Retina (tissue), 1 donor: ENCODE measurements at places on chromosomes 6 and 20.

DNA sequence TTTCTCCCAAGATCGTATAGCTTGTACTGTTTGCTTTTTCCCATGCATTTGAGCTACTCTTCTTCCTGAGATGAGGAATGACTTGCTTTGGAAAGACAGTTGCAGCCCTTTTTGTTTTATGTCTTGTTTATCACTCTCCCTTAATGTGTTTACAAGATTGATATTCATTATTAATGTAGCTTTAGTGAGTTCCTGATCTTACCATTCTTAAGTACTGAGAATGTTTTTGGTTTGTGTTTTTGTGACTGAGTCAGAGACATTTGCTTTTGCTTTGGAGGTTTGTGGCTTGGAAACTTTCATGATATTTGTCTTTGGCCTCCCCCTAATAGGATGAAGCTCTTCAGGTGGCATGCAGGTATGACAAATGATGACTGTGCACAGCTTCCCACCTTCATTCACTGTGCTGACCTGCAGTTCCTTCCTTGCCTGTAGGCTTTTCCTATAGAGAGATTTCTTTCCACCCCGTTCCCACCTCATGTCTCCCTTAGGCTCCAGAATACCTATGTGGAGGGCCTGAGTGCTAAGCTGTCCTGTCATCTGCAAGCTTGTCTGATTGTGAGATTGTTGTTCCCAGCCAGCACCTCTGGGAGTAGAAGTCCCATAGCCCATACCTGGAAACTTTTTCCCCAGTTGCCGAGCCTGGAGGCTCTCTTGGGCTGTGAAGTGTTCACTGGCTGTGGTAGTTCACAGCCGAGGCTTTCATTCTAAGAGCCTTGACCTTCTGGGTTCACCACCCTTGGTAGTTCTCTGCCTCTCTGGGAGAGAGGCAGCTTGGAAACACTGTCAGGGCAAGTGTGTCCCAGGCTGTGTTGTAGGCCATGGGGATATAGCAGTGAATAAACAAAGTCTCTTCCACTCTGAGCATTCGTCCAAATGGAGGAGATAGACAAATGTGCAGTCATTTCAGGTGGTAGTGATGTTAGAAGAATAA, 27.1 kb downstream of the CDS2 start:
- DNase-seq = no peak

DNA sequence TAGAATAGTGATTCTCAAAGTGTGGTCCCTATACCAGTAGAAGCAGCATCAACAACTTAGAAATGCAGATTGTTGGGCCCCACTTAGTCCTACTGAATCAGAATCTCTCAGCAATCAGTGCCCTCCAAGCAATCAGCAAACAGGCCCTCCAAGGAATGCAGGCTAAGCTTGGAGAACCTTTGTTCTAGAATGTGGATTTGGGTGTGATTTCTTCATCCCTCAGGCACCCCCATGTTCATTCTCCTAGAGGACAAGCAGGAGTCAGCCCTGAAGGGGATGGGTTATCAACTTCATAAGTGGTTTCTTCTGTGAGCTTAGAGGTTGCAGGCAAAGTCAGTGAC, 40.5 kb upstream of the TAF8 start:
- DNase-seq = no peak

DNA sequence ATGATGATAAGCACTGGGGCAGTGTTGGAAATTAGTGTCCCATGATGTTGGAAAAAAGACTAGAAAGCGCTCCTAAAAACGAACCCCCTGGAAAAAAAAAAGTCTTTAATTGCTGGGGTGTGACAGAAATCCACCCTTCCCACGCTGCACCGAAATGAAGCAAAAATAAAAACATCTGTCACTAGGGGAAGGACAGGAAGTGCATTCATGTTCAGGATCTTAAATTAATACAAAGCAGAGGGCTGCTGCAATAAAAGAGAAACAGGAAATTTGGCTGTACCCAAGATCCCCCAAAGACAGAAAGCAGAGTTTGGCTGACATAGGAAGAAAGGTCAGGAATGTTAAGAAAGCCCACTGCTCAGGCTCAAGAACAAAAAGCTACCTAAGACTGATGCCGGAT, 333.9 kb downstream of the TBC1D32 start:
- no peak for DNase-seq

DNA sequence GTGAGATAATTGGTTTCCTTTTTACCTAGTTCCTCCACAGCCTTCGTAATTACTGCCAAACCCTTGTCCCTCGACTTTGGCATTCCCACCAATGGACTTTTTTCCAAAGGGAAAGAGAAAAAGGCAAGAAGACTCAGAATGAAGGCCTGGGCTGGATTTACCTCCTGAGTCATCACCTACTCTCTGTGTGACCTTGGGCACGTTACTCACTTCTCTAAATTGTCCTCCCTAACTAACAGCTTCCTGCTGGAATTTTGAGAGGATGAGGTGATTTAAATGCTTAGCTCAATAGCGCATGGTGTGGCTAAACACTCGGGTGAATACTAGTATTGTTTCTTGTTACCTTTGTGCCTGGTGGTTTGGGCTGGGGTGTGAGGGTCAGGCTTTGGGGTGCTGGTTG, 146.6 kb downstream of the DHX35 start:
- no peak for DNase-seq

GRCh38 chr6:138004430-138005287, 102.6 kb downstream of the PERP start:
- peak; percentile 26 for DNase-seq

DNA sequence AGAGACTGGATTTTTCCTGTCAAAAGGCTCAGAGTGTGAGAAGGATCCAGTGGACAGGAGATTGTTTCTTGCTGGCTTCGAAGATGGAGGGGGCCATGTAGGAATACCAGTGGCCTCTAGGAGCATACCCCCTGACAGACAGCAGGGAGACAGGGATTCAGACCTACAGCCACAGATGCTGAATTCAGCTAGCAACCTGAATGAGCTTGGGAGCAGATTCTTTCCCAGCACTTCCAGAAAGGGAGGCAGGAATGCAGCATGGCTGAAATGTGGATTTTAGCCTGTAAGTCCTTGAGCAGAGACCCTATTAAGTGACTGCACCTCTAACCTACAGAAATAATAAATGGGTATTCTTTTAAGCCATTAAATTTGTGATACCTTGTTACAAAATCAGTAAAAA, 44.6 kb downstream of the STXBP5 start:
- no peak for DNase-seq

- no peak for DNase-seq
Measured at GRCh38 chr20:24952376-24953208, 3.5 kb downstream of the CST7 start.

GRCh38 chr6:54846243-54846856, at the start of gene FAM83B:
Gene FAM83B, plus strand, starts transcription at chr6:54846771. Its CDS starts 23,476 bp downstream, at chr6:54870247.
- DNase-seq = peak; percentile 66
